ENCODE measurements at places on chromosomes 1 and 21. TPM values are rescaled to one million over a fixed set of nuclear protein-coding genes. Genes with fewer than 3 reads are reported as not detected.
A peak's percentile ranks its signal among the peaks of the same experiment; 100 is the strongest.

The HHIPL2 gene
- total RNA-seq, result 0.12 TPM

DNA sequence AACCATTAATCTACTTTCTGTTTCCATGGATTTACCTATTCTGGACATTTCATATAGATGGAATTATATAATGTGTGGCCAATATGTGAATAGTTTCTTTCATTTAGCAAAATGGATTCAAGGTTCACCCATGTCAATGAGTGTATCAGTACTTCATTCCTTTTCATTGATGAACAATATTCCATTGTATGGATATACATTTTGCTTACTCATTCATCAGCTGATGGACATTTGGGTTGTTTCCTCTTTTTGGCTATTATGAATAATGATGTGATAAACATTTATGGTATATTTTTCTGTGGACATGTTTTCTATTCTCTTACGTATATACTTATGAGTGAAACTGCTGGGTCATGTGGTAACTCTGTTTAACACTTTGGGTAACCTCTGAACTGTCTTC lies 97.8 kb downstream of the SCMH1 start:
- DNase-seq, result no peak

DNA sequence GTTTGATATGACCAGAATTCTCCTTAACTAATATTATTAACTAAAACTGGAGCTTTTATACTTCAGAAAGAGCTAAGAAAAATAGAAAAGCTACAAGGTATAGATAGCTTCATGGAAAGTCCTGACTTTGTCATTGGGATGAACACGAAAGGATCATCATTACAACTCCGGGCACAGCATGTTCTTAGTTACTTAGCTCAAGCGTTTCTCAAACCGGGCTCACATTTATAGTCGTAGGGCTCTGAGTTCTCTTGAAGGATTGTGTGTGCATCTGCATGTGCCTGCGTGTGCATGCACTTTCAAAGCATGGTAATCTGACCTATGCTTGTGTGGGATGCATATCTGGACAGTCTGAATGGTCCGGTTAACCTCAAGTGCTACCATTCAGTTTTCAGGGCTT lies 20.4 kb upstream of the MAP10 start:
- DNase-seq, result no peak

GRCh38 chr21:43778469-43779335 lies 2.6 kb upstream of the CSTB start:
- peak; percentile 36 for DNase-seq
